ENCODE measurements at places on chromosomes 11 and 22. TPM values are rescaled to one million over a fixed set of nuclear protein-coding genes. Genes with fewer than 3 reads are reported as not detected.

- no peaks in the 10 kb centered on the region for H3K27me3 ChIP-seq
- H3K27ac ChIP-seq: peak overlapping the region; percentile 82
Measured at GRCh38 chr11:116835042-116835772, 2.2 kb downstream of the APOA1 start.

DNA sequence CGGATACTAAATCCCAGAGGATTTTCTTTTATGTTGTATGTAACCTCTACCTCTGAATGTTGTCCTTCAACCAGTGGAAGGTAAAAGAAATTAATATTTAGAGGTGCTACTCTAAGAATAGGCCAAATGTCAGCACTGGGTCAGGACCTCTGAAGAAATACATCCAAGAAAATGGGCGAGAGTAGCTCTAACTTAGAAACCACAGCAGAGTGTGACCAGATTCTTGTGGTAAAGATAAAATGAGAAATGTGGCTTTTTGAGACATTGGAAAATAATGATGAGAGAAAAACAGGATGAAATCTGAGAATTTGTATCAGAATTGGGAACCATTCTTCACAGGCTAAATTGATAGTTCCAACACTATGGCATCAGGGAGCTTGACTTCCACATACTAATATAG lies 63.5 kb downstream of the CSTPP1 start:
- H3K4me3 ChIP-seq: no peak overlapping the region
- H3K27me3 ChIP-seq: no peaks in the 10 kb centered on the region
- DNase-seq: no peak

GRCh38 chr11:36354221-36355003 lies 58.3 kb downstream of the PRR5L start:
- H3K4me3 ChIP-seq: no peak overlapping the region
- H3K4me1 ChIP-seq: no peaks in the 10 kb centered on the region

- H3K4me3 ChIP-seq: no peak overlapping the region
- H3K4me1 ChIP-seq: peaks cover 25% of the 10 kb centered on the region
- peaks cover 39% of the 10 kb centered on the region for H3K36me3 ChIP-seq
- no peak overlapping the region for H3K27ac ChIP-seq
Measured at GRCh38 chr11:17528181-17528691, 16.0 kb downstream of the USH1C start.

GRCh38 chr11:75428281-75428724 lies 4.7 kb downstream of the KLHL35 start:
- no peak overlapping the region for H3K27ac ChIP-seq
- H3K36me3 ChIP-seq: no peaks in the 10 kb centered on the region
- DNase-seq: peak; percentile 89
- H3K27me3 ChIP-seq: no peaks in the 10 kb centered on the region
- peak overlapping the region; percentile 22 for H3K4me3 ChIP-seq

- no peak for DNase-seq
- H3K4me1 ChIP-seq: no peaks in the 10 kb centered on the region
- H3K27ac ChIP-seq: no peak overlapping the region
- H3K4me3 ChIP-seq: no peak overlapping the region
Measured at GRCh38 chr11:113198972-113199661, 115.3 kb upstream of the TTC12 start.

GRCh38 chr11:34348096-34348495 lies 9.7 kb downstream of the ABTB2 start:
- H3K27me3 ChIP-seq: no peaks in the 10 kb centered on the region

KCNQ1OT1 gene
- total RNA-seq: 3.2 TPM

ELFN2 gene
- total RNA-seq: not detected

CTSC gene
- total RNA-seq: 41.0 TPM

SCO2 gene
- total RNA-seq: 1.2 TPM

NXPE2 gene
- total RNA-seq: 9.9 TPM

Data from Peyer's patch (tissue), 4 donors.